ENCODE measurements at places on chromosomes 4 and X.

DNA sequence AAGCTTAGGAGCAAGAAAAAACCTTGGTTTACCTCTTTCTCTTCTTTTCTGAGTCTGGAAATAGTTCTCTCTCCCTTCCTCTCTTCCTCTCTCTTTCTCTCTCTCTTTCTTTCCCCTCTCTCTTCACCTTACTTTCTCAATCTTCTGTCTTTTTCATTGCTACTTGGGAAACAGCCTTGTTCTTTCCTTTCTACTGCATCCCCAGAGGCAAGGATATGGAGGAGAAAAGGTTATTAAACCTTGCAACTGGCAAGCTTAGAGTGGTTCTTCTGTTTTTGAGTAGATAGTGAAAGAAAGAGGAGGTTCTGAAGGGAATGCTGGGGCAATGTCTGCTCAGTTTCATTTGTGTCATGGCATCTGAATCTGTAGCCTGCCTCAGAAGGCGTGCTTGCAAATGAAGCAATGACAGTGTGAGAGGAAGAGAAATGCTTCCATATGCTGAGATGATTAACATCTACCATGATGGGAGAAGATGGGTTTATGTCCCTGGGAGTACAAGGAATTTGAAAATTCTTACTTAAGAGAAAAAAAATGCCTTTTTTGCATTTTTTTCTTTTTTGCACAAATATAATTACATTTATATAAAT is 190.6 kb downstream of the CEP135 start:
- no peak for DNase-seq

GRCh38 chr4:180710628-180711337 is 1532.4 kb upstream of the TENM3 start:
- DNase-seq = no peak

GRCh38 chr4:165610679-165611437 is 232.1 kb downstream of the CPE start:
- no peak for DNase-seq

DNA sequence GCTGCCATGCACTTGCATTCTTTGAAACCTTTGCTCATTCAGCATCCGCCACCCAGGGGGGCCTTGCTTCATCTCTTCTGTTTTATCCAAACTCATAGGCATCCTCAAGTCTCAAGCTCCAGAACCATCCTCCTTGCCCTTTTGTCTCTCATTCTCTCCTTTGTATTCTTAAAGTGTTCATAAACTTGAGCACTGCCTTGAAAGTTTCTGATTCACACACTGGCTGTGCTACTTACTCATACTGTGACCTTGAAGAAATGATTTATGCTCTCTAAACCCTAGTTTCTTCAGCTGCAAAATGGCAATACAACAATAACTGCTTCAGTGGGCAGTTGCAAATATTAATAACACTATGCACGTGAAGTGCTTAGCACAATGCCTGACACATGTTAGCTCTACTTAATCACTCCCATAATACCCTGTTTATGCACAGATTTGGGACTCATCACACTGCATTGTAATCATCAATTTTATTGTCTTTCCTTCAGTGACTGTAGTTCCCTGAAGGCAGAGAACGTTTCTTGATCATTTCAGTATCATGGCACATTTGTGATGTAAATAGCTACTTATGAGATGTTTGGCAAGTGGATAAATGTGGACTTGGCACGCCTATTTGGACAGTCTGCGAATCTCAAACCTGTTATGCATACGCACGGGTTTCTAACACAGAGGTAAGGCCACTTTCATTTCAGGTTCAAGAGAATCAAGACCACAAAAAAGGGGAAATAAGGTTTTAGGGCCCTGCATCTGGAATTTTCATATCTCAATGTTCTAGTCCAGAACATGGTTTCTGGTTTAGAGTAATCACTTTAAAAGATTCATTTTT is 291.0 kb downstream of the LDB2 start:
- DNase-seq = no peak

DNA sequence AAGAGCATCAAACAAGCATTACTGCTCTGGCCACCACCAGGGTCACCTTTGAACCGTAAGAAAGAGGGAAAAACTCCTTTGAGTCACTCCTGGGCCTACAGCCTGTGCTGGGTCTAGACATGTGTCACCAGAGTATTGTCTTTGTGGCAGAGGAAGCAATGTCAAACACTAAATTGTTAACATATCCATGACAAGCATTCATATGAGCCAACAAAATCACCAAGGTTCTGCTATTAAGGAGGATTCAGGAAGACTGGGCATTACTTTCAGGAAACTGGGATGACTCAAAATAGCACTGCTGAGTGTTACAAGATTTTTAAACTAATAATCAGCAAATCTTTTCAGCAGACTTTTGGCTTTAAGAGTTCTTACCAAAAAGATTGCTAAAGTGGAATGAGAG is 28.1 kb downstream of the LGI2 start:
- no peak for DNase-seq

DNA sequence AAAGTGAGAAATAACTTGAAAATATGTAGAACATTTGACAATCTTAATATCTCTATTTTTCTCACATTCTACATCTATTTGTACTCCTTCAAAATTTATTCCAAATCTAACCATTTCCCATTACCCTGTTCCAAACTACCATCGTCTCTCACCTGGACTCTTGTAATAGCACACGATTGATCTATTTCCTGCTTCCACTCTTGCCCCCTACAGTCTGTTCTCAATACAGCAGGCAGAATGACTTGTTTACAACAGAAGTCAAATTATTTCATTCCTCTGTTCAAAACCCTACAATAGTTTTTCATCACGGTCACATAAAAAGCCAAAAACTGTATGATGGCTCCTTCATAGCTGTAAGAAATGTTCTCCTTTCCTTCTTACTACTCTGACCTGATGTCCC is 21.1 kb upstream of the LUZP4 start:
- no peak for DNase-seq

GRCh38 chrX:24485976-24486680 is 21.0 kb downstream of the PDK3 start:
- no peak for DNase-seq

- no peak for DNase-seq
Measured at GRCh38 chrX:150955590-150955989, 27.5 kb upstream of the HMGB3 start.

- no peak for DNase-seq
Measured at GRCh38 chr4:133544097-133544496, 395.0 kb downstream of the PCDH10 start.

DNA sequence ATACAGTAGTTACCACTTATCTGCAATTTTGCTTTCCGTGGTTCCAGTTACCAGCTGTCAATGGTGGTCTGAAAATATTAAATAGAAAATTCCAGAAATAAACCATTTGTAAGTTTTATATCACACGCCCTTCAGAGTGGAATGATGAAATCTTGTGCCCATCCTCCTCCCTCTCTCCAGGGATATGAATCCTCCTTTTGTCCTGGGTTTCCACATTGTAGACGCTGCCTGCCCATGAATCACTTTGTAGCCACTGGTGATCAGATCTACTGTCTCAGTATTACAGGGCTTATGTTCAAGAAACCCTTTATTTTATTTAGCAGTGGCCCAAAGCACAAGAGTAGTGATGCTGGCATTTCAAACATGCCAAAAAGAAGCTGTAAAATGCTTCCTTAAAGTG is 198.6 kb downstream of the KCNIP4 start:
- DNase-seq = no peak

DNA sequence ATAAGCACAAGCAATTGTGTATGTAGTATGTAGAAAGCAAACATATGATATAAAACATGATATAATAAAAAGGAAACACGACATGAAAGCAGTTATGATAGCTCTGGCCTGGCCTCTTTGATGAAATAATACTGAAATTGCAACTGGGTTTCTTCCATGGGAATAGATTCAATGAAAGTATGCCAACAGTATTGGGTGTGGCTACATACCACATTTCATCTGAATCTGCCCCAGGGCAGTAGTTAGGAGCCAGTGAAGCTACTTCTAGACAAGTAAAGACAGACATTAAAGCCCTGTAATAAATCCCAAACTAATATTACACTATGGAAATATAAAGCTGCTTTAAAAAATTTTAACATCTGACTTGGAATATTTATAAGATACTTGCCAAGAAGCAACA is 207.3 kb downstream of the FBXW7 start:
- DNase-seq = no peak

- DNase-seq = no peak
Measured at GRCh38 chr4:18722748-18723191, 701.2 kb upstream of the LCORL start.

DNA sequence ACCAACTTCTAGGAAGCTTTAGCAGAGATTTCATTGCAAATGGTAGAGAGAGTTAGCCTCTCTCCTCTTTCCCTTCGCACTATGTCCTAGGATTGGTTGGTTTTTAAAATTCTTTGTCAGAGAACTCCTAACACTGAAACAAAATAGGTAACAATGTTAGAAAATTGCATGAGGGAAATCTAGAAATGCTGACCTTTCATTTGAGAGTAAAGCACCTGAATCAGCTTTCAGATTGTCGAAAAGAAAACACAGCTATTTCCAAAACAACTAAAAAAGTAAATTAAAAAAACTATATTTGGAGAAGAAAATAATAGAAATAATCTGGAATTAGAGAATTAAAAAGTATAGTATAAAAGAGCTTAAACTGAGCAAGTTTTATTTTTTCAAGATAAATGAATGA is 108.1 kb upstream of the GK2 start:
- no peak for DNase-seq
